ENCODE measurements at places on chromosomes 11 and 22. TPM values are rescaled to one million over a fixed set of nuclear protein-coding genes. Genes with fewer than 3 reads are reported as not detected.

- DNase-seq, result no peak
These were observed 817.4 kb downstream of the OPCML start for GRCh38 chr11:132714859-132715440.

The LRRC56 gene
- polyA plus RNA-seq, result 2.9 TPM

The ABTB2 gene
- polyA plus RNA-seq, result 13.9 TPM

GRCh38 chr11:69657911-69658625, 17.1 kb downstream of the LTO1 start:
- DNase-seq, result no peak

GRCh38 chr11:120284272-120284671, 40.8 kb upstream of the TLCD5 start:
- DNase-seq, result no peak

DNA sequence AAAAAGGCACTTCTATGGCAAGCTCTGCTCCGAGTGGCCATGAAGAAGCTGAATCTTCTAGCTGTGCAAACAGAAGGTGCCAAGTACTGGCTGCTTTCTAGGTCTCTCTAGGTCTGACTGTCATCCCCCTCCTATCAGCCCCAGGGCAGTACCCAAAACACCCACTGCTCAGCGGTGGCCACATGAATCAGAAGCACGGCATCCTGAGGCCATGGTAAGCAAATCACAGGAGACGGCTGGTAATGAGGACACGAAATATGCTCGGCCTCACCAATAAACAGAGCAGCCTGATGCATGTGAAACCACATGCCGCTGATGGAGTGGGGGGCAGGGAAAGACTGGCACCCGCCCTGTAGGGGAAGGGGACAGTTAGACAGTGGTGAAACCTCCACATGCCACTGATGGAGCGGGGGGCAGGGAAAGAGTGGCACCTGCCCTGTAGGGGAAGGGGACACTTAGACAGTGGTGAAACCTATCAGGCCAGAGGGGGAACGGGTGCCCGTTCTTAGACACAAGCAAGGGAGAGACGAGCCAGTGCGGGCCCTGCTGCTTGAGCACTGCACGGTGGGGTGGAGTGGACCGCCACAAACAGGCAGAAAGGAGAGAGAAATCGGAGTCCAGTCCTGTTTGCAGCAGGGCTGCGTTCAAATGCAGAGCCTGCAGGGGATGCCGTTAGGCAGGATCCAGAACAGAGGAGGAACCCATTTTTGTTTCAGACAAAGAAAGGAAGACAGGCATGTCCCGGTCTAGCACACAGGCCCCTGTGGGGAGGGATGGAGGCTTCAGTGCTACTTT, 29.9 kb upstream of the MOB2 start:
- no peak for DNase-seq

- no peak for DNase-seq
These were observed 5.9 kb downstream of the IGSF9B start for GRCh38 chr11:133950874-133951326.

GRCh38 chr22:42379966-42380537, 52.2 kb downstream of the NFAM1 start:
- DNase-seq, result no peak
